ENCODE measurements at places on chromosomes 11 and 22.

DNA sequence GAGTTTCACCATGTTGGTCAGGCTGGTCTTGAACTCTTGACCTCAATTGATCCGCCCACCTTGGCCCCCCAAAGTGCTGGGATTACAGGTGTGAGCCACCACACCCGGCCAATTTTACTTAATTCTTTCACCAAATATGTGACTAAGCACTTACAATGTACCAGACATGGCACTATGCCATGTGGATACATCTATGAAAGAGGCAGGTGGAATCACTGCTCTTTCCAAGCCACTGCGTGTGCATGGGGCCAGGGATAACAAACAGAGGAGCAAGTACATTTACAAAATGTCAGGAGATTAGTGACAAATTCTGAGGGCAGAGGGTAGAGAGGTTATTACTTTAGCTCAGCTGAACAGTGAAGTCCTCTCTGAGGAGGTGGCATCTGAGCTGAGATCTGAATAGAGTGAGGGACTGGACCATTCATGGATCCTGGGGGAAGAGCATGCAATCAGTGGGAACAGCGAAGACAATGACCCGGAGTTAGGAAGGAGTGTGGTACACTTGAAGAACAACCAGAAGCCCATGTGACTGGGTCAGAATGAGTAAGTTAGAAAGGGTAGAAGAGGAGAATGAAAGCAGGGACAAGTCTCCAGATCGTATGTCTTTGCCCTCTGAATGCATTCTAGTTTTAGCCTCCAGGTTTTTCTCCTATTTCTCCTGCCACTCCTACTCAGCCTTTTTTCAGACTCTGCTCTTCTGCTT is 38.3 kb upstream of the GRAMD1B start:
- DNase-seq, result peak; percentile 85

- no peak for DNase-seq
Measured at GRCh38 chr11:17599460-17599925, 52.4 kb downstream of the OTOG start.

DNA sequence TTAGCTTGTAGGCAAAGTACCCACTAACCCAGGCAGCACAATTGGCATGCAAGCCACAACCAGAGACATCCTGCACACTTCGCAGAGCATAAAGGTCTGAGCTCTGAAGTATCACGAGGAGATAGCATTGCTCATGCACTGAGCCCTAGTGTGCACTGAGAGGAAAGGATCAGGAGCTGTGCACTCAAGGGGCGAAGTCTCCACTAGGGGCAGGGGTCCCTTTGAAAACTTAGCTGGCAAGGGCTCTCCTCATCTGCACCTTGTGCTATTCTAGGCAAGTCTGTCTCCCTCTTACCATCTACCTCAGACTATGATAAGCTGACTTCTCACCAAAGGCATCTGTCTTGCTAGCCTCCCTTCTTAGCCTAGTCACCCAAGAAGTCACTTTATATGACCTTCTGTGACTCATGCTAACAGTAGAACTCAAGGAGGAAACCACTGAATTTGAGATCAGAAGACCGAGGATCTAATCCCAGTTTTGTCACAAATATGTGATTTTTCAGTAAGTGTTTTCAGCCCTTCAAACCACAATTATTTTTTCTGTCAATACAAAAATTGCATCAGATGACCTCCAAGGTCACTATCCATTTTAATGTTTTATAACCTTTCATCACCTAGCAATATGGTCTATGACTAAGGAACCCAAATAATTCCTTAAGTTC is 1078.0 kb downstream of the NTM start:
- DNase-seq, result no peak

DNA sequence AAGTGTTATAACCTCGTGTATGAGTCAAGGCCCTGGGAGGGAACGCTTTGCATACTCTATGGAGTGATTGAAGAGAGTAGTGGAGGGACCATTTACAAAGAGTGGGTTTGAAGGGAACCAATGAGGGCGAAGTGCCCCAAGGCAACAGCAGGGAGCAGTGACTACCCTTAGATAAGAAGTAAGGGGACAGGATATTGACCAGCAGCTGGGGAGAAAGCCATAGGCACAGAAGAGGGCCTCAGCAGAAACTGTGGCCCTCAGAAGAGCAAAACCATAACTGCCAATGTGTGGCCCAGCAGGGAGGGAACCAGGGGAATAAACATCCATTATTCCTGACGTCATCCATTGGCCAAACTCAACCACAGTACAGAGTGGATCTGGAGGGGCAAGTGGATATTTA is 24.7 kb downstream of the PARVA start:
- peak; percentile 21 for DNase-seq

DNA sequence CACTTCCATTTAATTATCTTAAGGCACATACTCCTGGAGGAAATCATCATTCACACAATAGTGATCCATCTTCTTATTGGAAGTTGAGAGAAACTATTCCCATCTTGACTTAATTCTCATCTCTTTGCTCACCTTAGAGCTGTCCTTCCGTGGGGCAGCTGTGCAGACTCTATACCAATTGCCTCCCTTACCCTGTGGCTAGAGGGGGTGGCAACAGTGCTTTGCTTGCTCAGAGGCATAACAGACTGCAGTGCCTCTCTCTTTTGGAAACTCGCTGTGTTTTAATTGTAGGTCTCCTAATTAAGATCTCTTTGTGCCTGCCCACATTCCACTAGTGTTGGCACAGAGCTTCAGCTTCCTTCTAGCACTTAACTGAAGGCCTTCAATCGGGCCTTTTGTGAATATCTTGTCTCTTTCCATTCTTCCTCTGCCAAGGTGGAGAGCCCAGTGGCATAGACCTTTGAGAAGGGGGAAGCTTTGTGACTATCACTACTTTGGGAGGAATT is 5.5 kb downstream of the KMT2A start:
- peak; percentile 25 for DNase-seq

DNA sequence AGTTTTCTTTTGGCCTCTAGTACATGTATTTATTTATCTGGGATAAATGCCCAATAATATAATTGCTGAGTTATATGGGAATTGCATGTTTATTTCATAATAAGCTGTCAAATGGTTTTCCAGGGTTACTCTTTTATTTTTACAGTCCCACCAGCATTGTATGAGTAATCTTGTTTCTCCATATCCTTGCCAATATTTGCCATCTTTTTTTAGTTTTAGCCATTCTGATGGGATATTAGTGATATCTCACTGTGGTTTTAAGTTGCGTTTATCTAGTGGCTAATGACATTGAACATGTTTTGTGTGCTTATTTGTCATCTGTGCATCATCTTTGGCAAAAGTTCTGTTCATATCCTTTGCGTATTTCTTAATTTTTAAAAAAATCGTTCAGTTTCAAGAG is 372.8 kb upstream of the CCDC179 start:
- no peak for DNase-seq

GRCh38 chr22:42372976-42373375 is 59.2 kb downstream of the NFAM1 start:
- peak; percentile 70 for DNase-seq

- DNase-seq, result peak; percentile 75
Measured at GRCh38 chr22:37659066-37659896, 758 bp downstream of the PDXP start.

DNA sequence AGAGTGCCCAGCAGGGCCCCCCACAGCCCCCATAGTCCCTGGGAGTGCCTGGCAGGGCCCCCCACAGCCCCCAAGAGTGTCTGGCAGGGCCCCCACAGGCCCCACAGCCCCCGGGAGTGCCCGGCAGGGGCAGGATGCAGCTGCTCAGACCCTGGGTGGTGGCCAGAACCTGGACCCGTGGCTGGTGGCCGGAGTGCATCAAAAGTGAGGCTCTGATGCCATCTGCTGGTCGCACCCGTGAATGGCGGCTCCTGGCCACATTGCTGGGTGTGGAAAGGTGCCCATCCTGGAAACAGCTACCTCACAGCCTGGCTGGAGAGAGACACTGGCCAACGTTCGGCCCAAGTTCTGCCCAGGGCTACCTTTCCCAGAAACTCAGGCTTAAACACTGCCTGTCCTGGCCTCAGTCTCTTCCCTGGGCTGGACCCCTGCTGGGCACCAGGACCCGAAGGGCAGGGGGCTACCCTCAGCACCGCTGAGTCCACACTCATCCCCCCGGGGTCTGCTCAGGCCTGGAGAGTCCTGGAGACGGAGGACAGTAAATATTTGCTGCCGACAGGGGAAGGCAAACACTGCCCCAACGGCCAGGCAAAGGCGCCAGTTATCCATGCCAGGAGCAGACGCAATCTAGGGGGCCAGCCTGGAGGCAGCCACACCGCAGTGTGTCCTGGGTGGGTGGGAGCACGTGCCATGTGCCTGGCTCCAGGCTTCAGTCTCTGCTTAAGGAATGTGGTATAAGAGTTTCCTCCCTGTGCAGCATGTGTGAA is 4.4 kb downstream of the INS start:
- DNase-seq, result peak; percentile 74

GRCh38 chr22:33321466-33321865 is 263.3 kb upstream of the SYN3 start:
- DNase-seq, result no peak

DNA sequence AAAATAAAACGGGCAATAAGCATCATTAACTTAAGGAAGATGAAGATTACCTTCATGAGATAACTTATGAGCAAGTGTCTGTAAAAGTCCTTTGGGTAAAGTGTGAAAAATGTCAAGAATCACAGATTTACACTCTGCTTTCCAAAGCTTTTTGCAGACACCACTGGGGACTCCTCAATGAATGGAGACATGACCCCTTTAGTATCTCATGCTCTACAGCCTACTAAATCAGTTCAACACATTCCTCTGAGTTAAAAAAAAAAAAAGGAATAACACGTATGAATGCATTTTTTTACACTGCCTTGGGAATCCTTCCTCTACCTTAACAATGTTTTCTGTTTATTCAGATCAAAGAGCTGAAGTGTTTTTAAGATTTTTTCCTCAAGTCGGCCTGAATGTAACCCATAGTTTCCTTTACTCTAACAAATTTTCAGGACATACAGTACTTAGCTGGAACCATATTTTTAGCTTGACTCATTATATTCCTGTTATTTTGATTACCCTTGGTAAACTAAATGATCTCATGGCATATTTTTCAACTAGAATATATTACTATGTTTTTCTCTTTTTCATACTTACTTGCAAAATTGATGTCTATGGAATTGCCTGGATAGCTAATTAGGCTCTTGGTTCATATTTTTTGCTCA is 25.9 kb upstream of the RAB30 start:
- no peak for DNase-seq

DNA sequence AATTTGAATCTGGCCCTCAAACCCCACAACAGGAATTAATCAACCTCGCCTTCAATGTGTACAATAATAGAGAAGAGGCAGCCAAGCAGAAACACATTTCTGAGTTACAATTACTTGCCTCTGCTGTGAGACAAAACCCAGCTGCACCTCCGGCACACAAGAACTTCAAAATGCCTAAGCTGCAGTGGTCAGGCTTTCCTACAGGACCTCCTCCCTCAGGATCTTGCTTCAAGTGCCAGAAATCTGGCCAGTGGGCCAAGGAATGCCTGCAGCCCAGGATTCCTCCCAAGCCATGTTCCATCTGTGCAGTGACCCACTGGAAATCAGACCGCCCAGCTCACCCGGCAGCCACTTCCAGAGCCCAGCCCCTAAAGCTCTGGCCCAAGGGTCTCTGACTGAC is 3.4 kb upstream of the NDUFC2 start:
- DNase-seq, result no peak

GRCh38 chr11:96207459-96208449 is 135.2 kb downstream of the MAML2 start:
- peak; percentile 79 for DNase-seq

Measured in NCI-H69 (cell line).